SW480 (cell line): ENCODE measurements at places on chromosomes 3 and 15.

- no peak for DNase-seq
Measured at GRCh38 chr15:67878712-67879206, 38.9 kb upstream of the RNU6-1 start.

DNA sequence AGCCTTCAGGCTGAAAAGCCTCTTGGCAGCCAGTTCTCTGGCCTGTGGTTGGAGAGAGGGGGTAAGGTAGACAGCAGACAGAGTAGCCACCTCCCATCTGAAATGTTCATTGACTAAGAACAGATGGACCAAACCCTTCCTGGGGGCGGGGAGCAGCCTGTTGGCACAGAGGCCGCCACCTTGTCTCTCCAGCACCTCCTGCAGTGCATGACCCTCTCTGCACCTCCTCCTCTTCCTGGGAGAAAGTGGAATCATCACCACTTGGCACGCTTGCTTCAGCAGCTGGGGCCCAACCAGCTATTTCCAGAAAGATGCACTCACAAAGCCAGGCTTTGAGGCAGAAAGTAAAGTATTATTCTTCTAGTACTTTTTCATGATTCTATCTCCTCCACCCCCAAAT is 313.4 kb upstream of the CHRM5 start:
- DNase-seq = no peak

DNA sequence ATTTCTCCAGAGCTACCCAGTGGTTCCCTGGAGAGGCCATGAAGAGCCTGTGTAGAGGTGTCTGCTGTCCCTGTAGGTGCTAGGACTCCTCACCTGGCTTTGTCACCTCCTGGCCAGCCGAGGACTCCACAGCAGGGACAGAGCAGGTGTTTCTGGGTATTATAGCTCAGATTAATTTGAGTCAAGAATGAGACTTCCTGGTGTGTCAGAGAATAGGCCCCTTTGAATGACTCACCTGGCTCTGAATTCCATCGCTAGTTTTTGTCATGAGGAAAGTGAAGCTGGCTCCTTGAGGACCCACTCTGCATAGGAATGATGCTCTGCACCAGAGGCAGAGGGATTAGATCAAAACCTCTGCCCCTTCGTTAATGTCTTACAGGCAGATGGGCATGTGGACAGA is 167.5 kb upstream of the TOPAZ1 start:
- peak; percentile 20 for DNase-seq

DNA sequence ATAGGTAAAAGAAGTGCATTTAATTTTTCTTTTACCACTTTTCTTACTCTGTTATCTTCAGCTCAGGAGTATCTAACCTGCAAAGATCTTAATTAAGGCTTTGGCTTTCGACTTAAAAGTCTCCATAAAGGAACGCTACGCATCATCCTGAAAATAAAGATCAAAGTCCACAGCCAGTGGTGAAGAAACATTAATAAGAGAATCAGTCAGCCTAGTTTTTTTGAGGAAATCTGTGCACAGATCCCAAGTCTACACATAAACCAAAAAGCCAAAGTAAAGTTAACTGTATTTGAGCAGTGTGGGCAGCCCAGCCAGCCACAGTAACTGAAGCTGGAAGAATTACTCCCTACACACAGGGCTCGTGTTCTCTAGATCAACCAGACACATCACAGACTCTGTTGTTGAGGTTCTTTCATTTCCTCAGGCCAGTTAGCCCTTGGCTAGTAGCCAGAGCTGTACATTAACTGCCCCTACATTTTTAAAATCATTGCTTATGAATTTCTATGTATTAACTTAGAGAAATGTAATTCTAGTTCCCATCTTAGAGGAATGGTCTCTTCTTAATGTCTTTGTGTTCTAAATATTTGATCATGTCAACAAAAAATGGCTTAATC is 6.9 kb downstream of the LRRC2 start:
- no peak for DNase-seq

DNA sequence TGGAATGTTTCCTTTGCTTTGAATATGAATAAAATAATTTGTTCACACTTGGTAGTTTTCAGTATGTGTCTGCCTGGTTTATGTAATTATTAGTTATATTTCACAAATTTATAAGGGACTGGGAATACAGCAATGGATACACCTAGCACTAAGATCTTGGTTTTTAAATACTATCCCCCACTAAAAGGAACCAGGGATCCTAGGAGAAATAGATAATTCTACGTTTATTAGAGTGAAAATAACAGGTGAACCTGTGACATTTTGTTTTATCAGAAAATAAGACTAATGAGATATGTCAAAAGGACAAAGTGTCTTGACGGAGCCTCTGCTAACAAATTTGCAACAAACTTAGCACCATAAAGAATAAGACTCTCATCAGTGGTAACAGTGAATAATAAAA is 3.4 kb downstream of the PSMD6 start:
- DNase-seq = no peak

- DNase-seq = no peak
Measured at GRCh38 chr15:32824777-32825176, 107.0 kb downstream of the GREM1 start.

DNA sequence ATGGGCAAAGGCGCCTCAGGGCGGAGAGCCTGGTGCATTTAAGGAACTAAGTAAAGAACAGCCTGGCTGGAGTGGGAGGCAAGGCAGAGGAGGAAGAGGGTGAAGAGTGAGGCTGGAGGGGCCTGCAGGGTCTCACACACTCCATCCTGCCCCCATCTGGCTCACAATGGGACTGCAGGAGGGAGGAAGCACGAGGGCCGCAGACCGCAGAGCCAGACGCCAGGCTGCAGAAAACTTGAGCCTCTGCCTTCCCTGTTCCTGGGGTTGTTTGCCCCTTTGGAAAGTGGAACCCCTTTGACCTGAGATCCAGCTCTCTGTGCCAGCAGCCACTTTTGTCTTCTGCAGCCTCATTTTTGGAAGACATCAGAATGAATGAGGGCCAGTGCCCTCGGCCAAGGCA is 138.0 kb downstream of the SRGAP3 start:
- DNase-seq = no peak

DNA sequence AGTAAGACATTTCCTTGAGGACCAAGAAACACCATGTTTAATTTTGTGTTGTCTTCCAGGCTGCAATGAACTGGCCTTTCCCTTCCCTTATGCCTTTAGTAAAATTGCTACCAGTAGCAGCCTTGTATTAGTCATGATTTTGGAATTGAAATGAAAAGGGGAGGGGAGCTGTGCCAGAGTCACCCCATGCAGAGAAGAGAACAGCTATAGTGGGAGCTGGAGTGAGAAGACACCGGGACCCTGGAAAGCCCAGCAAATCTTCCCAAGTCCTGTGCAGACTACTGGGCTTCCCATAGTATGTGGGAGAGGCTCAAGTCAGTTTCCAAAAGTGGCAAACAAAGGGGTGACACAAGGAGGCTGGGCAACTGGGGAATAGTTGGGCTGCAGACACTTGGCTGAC is 178.5 kb downstream of the NR1D2 start:
- no peak for DNase-seq

DNA sequence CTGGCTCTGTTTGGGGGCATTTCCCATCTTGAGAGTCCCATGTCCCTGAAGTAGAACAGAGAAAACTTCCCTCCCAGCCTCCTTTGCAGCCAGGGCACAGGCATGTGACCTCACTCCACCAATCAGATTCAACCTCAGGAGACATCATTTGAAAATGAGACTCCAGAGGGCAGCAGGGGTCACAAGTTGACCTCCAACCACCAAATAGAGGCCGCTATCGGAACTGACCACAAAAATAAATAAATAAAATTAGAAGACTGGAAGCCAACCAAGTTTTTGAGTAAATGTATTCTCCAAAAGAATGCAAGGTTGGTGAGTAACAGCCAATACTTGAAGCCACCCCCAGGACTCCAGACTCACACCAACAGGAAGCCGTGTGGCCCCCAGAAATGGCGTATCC is 106.5 kb downstream of the CHSY1 start:
- no peak for DNase-seq

DNA sequence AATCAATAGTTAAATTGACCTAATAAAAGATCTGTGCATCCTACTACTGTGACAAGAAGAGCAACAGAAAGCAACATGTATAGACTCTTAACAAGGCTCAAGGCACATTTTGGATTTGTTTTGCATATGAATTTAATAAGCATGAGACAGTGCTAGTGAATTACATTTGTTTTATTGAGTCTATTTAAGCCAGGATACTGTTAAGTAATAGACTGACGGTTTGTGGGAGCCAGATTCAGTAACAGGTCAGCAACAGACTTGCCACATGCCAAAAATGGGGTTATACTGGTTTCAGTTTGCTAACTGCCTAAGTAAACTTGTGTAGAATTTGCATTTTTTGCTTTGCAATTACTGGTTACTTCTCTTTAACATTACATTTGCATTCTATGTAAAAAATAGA is 54.0 kb downstream of the MBNL1 start:
- no peak for DNase-seq

GRCh38 chr3:61824553-61825135 is 263.3 kb downstream of the PTPRG start:
- no peak for DNase-seq
